ENCODE measurements at places on chromosomes 12 and 14.

- DNase-seq = no peak
Observed at GRCh38 chr12:81222846-81223592, 145.1 kb downstream of the ACSS3 start.

GRCh38 chr14:100849115-100849781 lies 23.3 kb downstream of the MEG3 start:
- DNase-seq = no peak

DNA sequence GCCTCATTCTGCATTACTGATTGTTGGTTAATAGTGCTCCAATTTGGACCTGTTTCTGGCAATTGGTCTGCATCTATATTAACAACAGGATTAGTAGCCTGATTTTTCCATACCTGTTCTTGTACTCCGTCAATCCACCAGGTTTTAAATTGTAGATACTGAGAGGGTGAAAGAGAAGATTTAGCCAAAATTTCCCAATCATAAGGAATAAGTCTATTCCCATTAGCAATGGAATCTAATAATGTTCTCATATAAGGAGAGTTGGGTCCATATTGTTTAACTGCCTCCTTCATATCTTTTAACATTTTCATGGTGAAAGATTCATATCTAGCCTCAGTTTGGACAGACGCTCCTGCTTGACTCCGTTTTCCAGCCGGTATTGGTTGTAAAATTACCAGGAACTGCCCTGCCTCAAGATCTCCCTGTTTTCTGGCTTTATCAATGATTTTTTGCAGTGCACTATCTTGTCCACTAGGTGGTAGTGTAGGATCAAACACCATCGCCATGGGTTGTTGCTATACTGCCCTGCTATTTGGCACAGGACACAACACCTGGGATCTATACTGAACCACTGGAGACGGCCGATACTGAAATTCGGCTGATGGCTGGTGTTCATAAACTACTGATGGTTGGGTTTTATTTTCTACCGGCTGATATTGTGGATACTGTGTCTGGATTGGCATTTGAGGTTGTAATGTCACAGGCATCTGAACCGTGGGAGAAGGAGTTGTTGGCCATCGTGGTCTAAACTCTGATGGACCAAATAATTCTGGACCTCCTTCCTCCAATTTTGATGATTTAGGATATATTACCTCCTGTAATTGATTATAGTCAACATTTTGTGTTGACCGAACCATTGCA lies 25.2 kb downstream of the DHRS4L2 start:
- no peak for DNase-seq

DNA sequence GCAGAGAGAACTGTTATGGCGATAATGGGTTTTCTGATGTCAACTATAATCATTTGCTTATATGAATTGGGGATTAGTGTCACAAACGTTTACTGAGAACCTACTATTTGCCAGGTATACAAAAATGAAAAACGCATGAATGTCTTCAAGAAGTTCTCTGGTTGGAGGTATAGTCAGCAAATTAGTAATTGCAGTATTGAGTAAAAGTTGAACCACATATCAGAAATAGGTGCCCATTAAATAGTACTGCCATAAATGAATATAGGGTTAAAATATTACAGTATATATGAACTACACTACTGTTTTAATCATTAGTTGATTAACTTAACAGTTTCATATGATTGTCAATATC lies 60.0 kb downstream of the PTPRB start:
- DNase-seq = no peak

DNA sequence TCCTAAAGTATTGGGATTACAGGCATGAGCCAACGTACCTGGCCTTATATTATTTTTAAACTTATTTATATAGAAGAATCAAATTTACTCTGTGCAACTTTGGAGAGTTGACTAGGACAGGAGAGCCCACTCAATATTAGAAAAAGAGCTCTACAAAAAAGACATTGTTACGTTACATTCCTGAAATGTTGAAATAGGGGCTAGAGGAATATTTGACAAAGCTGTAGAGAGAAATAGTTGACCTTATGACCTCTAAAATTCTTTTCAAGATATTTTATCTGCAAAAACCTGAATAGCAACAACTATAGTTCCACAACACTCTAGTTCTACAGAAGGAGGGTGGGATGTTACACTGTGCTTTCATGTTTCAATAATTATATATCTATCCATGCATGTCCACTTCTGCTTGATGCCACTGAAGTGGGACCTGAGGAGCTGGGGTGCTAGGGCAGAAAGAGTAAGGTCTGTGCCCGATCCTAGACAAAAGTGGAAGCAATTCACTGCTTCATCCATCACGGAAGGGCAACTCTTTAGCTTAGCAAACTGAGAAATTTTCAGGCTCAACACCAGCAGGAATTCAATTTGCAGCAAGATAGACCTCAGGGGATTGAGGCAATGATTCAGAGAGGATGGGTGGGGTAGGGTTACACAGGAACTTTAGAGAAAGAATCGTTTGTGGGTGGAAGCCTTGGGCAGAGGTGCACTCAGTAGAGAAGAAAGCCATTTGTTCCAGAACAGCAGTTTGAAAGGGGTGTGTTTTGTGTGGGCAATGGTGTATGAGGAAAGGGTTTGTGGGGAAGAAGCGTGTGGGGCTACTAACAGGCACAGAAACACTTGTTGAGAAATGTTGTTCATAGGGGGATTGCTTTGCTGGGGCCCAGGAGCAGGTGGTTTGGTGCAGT lies 16.0 kb upstream of the RNASE10 start:
- DNase-seq = no peak

GRCh38 chr14:75413013-75413412 lies 14.8 kb upstream of the JDP2 start:
- no peak for DNase-seq
